ENCODE measurements at places on chromosomes 3 and 15.
A peak's percentile ranks its signal among the peaks of the same experiment; 100 is the strongest.

DNA sequence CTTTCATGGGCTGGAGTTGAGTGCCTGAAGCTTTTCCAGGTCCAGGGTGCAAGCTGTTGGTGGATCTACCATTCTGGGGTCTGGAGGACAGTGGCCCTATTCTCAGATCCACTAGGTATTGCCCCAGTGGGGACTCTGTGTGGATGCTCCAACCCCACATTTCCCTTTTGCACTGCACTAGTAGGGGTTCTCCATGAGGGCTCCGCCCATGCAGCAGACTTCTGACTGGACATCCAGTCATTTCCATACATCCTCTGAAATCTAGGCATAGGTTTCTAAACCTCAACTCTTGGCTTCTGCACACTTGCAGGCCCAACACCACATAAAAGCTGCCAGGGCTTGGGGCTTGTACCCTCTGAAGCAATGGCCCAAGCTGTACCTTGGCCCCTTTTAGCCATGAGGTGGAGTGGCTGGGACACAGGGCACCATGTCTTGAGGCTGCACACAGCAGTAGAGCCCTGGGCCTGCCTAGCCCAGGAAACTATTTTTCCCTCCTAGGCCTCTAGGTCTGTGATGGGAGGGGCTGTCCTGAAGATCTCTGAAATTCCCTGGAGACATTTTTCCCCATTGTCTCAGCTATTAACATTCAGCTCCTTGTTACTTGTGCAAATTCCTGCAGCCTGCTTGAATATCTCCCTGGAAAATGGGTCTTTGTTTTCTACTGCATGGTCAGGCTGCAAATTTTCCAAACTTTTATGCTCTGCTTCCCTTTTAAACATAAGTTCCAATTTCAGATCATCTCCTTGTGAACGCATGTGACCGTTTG is 6.0 kb upstream of the HACD2 start:
- H3K4me3 ChIP-seq = no peak overlapping the region
- no peak for DNase-seq
- H3K4me1 ChIP-seq = peaks cover 4% of the 10 kb centered on the region
- H3K27ac ChIP-seq = no peak overlapping the region

- H3K36me3 ChIP-seq = no peaks in the 10 kb centered on the region
- DNase-seq = no peak
- no peak overlapping the region for H3K27ac ChIP-seq
- no peak overlapping the region for H3K4me3 ChIP-seq
Measured at GRCh38 chr3:35483131-35483530, 156.2 kb upstream of the ARPP21 start.

DNA sequence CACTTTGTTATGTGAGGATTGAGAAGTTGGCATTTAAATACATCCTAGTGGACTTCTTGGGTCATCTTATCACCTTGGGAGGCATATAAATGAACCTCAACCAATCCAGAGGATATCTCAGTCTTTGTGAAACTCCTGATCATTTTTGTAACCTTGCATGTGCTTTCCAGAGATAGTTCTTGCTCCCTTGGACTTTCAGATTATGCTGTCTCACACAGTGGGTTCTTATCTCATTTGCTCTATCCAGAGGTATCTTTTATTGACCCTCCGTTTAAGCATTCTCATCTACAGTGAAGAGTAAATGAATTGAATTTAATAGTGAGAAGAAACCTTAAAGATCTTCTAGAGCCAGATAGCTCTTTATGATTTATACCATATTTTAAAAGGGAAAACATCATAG is 10.4 kb downstream of the ARMC8 start:
- no peaks in the 10 kb centered on the region for H3K27me3 ChIP-seq
- peaks cover 7% of the 10 kb centered on the region for H3K36me3 ChIP-seq
- no peak overlapping the region for H3K27ac ChIP-seq
- DNase-seq = no peak
- H3K4me3 ChIP-seq = no peak overlapping the region

DNA sequence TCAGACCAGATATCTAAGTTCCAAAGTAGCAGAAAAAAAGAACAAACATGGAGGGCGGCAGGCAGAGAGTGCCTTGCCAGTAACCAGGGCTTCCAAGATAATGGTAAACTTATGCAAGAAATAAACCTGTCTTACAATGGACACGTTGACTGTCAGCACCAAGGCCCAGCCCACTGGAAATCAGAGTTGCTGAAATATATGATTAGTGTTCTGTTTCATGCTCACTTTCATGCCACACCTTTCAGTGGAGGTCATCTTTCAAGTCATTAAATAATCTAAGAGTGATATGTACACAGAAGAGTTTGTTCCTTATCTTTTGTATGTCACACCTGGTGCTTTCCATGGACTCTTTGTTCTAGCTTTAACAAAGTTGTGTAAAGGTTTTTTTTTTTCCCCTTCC is 358.1 kb downstream of the MECOM start:
- H3K4me3 ChIP-seq = no peak overlapping the region
- no peaks in the 10 kb centered on the region for H3K27me3 ChIP-seq
- H3K27ac ChIP-seq = peak overlapping the region; percentile 64
- peak; percentile 50 for DNase-seq

GRCh38 chr3:125002414-125003368 is 53.1 kb downstream of the HEG1 start:
- H3K27ac ChIP-seq = no peak overlapping the region
- H3K4me1 ChIP-seq = peaks cover 76% of the 10 kb centered on the region
- peaks cover 81% of the 10 kb centered on the region for H3K36me3 ChIP-seq
- no peaks in the 10 kb centered on the region for H3K27me3 ChIP-seq
- H3K4me3 ChIP-seq = no peak overlapping the region
- DNase-seq = no peak

DNA sequence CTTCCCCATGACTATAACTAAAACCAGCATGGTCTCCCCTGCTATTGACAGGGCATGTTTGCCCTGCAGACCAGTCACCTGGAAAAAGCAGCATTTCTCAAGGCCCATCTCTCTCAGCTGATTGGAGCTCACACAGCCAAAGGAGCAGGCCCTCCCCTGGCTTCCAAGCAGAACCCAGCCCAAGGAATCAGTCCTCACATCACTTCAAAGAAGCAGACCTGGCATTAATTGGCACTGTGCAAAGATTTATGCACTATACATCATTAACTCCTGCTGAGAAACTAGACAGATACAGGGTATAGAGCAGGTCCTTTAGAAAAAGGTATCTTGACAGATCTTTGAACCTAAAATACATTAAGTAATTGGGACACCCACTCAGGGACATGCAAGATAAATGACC is 323.8 kb upstream of the PPP2R3A start:
- no peak for DNase-seq
- H3K4me1 ChIP-seq = no peaks in the 10 kb centered on the region
- no peak overlapping the region for H3K4me3 ChIP-seq
- H3K27ac ChIP-seq = no peak overlapping the region
- no peaks in the 10 kb centered on the region for H3K27me3 ChIP-seq

DNA sequence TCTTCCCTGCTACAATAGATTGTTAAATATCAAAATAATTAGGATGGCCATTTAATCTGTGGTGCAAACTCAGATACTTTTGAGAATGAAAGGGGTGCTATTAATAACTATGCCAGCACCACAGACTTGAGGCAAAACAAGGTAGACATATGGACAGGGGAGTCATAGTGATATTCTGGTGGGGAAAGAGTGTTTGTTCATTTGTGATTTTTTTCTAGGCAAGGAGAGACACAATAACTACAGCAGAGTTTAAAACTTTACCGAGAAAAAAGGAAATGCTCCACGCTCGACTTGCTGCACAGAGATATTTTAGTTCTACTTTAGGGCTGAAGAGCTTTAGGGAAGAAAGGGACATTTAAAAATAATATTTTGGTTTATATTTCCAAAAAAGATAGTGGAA is 611.2 kb upstream of the GRM7 start:
- H3K4me3 ChIP-seq = no peak overlapping the region
- no peaks in the 10 kb centered on the region for H3K36me3 ChIP-seq
- no peak for DNase-seq
- H3K4me1 ChIP-seq = no peaks in the 10 kb centered on the region

DNA sequence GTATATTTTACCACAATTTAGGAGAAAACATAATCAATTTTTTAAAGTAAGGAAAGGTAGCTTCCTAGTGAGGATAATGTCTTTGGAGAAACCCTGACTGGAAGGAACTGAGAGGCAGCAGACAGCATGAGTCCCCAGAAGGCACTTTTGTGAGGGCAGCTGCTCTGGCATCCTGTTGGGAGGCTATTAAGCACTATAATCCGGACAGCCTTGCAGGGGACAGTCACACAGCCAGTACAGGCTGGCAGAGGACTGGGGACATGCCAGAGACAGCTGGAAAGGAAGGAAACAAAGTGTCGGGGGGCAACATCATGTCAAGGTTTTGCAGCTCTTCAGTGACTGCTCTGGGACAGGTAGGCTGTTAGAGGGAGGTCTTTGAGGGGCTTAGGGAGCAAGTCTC is 15.7 kb downstream of the ACAN start:
- H3K4me1 ChIP-seq = no peaks in the 10 kb centered on the region
- peaks cover 4% of the 10 kb centered on the region for H3K27me3 ChIP-seq
- no peak for DNase-seq
- no peak overlapping the region for H3K4me3 ChIP-seq
- no peak overlapping the region for H3K27ac ChIP-seq

DNA sequence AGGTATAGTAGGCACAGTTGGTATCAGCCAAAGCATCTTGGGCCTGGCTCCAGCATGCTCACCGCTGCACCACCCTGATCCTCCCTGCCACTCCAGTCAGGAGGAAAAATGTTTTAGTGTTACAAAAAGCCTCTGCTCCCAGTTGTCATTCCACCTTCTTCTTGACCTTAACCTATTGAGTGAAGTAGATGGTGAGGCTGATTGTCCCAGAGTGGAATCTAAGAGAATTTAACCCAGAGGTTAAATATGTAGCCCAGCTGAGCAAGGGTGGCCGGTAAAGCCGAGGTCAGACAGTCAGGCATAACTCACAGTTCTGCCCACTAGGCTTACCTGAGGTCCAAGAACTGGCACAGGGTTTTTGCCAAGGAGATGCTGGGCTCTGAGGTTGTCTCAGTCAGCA is 30.7 kb upstream of the TNIK start:
- H3K27ac ChIP-seq = no peak overlapping the region
- H3K4me3 ChIP-seq = no peak overlapping the region
- H3K36me3 ChIP-seq = no peaks in the 10 kb centered on the region
- H3K4me1 ChIP-seq = no peaks in the 10 kb centered on the region
- no peaks in the 10 kb centered on the region for H3K27me3 ChIP-seq
- no peak for DNase-seq

- H3K4me3 ChIP-seq = no peak overlapping the region
- H3K27ac ChIP-seq = peak overlapping the region; percentile 18
Measured at GRCh38 chr3:37770336-37770735, 91.3 kb upstream of the CTDSPL start.

DNA sequence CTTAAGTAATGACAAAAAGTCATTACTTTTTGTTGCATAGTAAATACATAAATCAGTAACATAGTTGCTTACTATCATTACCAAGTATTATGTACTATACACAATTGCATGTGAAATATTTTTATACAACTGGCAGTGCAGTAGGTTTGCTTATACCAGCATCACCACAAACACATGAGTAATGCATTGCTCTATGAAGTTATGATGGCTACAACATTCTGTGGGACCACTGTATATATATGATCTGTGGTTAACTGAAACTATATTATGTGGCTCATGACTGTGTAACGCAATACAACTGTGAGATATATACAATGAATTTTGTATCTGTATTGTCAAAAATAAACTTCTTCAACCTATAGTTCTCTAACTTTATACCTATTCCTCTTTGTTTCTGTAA is 113.7 kb upstream of the RBMS3 start:
- H3K4me1 ChIP-seq = no peaks in the 10 kb centered on the region
- no peaks in the 10 kb centered on the region for H3K27me3 ChIP-seq
- no peak overlapping the region for H3K4me3 ChIP-seq
- no peaks in the 10 kb centered on the region for H3K36me3 ChIP-seq
- no peak overlapping the region for H3K27ac ChIP-seq
- DNase-seq = no peak

- DNase-seq = no peak
- no peaks in the 10 kb centered on the region for H3K27me3 ChIP-seq
- no peaks in the 10 kb centered on the region for H3K4me1 ChIP-seq
- H3K36me3 ChIP-seq = no peaks in the 10 kb centered on the region
- H3K4me3 ChIP-seq = no peak overlapping the region
Measured at GRCh38 chr3:31346542-31346979, 186.2 kb upstream of the STT3B start.

DNA sequence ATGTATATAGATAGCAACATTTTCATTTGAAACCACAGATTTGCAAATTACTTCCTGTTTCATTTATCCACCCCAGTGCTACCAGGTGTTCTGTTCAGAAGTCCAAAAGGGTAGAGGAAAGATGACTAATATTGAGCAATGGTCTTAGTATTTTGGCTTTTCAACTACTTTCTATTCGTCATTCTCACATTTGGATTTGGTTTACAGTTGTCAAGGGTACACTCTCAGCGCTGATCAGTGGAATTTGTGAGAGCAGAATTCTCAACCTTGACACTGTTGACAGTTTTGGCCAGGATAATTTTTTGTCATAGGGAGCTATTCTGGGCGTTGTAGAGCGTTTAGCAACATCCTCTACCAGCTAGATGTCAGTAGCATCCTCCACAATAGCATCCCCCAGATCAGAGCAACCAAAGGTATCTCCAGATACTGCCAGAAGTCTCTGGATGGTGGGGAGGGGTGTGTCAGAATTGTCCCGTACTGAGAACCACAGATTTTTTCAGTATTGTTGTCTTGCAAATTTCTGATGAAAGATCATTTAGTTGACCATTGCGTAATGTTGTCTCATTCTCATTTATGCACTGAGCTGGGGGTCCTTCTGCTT is 4.2 kb downstream of the HMCES start:
- H3K27ac ChIP-seq = no peak overlapping the region
- no peaks in the 10 kb centered on the region for H3K27me3 ChIP-seq
- no peak for DNase-seq

GRCh38 chr3:30077746-30078145 is 528.7 kb upstream of the TGFBR2 start:
- H3K4me3 ChIP-seq = no peak overlapping the region
- no peaks in the 10 kb centered on the region for H3K27me3 ChIP-seq
- no peaks in the 10 kb centered on the region for H3K4me1 ChIP-seq
- no peak for DNase-seq
